ENCODE measurements at places on chromosomes 5 and 9.
A peak's percentile ranks its signal among the peaks of the same experiment; 100 is the strongest.

- DNase-seq: no peak
Measured at GRCh38 chr5:166281433-166281832, 2010.0 kb upstream of the WWC1 start.

DNA sequence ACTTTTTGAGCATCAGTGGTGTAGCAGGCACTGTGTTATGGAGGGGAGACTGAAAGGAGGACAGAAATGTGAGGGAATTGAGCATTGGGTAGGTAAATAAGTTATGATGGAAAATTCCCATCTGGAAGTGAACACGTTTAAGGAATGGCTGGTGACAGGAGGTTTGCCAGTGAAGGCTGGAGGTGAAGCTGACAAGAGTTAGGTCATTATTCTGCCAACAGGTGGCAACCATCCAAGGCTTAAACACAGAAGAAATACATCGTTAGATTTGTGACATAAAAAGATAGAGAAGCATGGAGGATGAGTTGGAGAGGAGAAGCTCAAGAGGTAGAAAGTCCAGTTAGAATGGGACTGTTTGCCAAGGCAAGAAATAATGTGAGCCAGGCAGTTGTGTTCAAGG lies 455.3 kb upstream of the SGCD start:
- DNase-seq: no peak

DNA sequence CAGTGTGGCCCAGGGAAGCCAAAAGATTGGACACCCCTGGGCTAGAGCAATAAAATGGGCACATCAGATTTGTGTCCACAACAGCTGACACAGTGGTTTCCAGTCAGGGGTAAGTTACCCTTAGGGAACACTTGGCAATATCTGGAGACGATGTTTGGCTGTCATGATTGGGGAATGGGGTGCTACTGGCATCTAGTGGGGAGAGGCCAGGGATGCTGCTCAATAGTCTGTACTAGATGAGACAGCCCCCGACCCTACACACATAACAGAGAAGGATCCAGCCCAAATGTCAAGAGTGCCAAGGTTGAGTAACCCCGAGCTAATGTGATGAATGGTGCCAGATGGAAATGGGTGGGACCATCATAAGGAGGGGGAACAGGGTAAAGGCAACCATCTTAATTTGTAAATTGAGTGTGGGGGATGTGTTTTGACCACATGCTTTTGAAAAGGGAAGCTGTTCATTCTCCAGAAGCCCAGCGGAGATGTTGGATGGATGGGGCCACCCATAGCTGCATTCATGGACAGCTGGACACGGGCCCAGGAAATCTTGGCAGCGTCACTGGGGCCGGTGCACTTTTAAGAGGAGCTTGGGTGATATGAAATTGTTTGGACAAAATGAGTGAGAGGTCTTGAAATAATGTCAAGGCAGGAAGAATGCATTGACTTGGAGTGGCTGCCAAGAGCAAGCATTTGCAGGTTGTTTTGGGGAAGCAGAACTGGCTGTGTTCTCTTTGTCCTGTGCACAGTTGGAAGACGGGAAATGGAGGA lies 33.4 kb downstream of the SYK start:
- DNase-seq: no peak

- DNase-seq: no peak
Measured at GRCh38 chr9:83477120-83477519, 61.1 kb downstream of the FRMD3 start.

DNA sequence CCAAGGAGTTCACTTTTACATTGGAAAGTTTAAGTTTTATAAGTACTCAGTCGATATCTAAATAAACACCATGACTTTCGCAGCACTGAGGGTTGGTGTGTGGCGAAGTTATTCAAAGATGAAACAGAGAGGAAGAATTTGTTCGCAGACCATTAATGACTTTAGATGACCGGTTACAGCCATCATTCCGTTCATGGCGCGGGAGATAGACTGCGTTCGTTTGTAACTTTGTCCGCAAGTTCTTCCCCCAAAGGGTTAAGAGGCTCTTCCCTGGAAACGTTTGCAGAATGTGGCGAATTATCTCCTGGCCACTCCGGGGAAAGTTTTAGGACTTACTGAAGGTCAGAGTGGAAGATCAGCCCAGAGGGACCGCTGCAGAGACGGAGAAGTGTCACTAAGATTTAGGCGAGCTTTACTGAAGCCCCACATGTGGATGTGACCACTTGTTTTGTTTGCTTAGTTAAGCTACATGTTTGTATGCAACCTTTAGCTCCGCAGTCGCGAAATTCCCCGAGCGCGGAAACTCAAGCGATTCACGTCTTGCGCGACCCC lies 2.2 kb upstream of the FOXD1 start:
- peak; percentile 8 for DNase-seq

DNA sequence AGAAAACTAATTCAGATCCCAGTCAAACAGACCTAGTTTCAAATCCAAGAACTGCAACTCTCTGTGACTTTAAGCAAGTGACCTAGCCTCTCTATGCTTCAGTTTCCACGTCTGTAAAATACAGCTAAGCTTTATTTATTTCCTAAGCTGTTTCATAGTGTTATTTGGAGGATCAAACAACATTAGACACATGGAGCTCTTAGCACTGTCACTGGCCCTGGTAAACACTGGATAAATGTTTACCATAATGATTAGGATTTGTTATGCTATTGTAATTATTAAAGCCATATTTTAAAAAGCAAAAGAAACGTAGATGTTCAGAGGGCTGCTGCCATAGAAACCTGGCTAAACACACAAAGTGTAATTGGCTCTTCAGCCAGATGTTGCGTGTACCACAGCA lies 26.6 kb upstream of the C5orf58 start:
- no peak for DNase-seq

- DNase-seq: no peak
Measured at GRCh38 chr5:37921452-37921851, 81.6 kb upstream of the GDNF start.

GRCh38 chr9:83266331-83266665 lies 203.4 kb upstream of the RASEF start:
- no peak for DNase-seq

- DNase-seq: no peak
Measured at GRCh38 chr5:122907276-122907675, 61.9 kb downstream of the SNX24 start.

DNA sequence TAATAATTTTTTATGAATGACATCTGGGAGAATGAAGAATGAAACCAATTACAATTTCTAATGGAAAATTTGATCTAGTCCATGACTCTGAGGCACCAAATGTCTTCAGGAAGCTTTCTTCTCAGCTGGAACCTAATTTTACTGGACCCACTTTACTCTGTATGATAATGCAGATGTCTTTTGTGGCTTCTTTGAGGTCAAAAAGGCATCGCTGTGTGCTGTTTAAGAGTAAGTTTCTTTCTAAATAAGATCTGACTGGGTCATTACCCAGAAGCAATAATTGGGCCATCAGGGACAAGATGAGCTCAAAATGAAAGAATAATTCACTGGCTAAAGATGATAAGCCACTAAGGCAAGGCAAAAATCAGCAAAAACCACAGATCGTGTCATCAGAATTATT lies 633.4 kb downstream of the PSAT1 start:
- no peak for DNase-seq

GRCh38 chr5:59174248-59174844 lies 591.5 kb downstream of the RAB3C start:
- peak; percentile 84 for DNase-seq

DNA sequence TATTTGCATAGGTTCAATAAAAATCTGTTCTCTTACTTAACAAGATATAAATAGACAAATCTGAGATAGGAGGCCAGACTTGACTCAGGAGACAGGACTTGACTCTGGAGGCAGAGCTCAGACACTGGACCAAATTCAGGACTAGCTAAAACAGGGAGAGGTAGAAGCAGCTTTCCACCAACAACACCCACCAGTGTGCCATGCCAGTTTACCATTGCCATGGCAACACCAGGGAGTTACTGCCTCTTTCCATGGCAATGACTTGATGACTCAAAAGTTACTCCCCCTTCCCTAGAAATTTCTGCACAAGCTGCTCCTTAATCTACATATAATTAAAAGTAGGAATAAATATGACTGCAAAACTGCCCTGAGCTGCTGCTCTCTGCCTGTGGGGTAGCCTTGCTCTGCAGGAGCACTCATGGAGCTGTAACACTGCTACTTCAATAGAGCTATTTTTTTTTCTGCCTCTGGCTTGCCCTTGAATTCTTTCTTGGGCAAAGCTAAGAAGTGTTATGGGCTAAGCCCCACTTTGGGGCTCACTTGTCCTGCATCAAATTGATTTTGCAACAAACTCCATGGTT lies 473.0 kb downstream of the PLK2 start:
- no peak for DNase-seq

DNA sequence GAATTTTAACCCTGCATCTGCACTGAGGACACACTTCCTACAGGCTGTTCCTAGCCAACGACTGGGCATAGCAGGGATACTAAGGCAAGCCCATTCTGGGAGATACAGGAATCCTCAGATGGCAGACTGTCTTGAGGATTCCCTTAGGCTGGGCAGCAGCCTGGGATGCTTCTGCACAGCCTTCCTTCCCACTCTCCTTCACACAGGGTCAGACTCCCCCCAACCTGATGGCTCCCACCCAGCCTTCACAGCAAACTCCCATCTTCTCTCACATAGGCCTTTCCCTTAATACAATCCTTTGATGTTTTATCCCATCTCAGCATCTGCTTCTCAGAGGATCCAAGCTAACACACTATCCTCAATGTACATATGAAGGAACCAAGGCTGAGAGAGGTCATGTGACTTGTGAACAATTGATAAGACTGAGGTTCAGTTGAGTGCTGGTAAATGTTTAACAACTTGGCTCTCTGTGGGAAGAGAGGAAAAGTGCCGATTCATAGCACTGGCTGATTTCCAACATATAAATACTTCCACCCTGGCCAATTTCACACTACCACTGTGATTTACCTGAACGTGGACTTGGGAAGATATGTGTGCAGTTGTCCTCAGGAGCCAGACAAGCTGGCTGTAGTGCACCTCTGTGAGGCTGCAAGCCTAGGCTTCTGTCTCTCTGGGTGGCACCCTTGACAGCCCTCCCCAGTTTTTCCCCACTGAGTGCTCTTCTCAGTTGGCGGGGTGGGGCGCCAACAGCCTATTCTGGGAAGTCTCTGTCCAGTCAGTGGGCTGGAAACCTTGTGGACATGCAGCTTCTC lies 120.2 kb upstream of the TRIM32 start:
- DNase-seq: peak; percentile 17

GRCh38 chr5:76679231-76679630 lies 36.7 kb upstream of the F2R start:
- no peak for DNase-seq

DNA sequence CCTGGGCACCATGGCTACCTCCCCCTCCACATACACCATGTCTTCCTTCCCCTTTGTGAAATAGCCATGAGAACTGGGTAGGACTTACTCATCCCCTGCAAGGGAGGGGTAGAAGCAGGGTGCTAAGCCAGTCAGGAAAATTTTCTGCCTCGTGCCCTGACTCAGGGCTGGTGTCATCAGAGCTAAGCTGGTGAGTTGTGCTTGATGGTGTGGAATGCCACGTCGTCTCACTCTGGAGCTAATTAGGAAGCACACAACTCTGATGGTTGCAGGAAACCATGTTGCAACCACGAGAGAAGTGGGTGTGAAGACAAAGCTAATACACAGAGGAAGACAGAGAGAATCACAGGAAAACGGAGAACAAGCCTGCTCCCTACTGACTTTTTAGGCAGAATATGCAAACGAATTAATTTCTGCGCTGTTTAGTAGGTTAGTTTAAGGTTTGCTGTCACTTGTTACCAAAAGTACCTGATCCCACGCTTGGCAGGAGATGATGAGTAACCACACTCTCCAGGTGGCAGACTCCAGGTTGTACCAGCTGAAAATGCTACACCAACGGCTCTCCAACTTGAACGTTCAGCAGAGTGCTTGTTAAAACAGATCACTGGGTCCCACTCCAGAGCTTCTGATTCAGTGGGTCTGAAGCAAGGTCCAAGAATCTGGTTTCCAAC lies 54.5 kb downstream of the STK10 start:
- no peak for DNase-seq

DNA sequence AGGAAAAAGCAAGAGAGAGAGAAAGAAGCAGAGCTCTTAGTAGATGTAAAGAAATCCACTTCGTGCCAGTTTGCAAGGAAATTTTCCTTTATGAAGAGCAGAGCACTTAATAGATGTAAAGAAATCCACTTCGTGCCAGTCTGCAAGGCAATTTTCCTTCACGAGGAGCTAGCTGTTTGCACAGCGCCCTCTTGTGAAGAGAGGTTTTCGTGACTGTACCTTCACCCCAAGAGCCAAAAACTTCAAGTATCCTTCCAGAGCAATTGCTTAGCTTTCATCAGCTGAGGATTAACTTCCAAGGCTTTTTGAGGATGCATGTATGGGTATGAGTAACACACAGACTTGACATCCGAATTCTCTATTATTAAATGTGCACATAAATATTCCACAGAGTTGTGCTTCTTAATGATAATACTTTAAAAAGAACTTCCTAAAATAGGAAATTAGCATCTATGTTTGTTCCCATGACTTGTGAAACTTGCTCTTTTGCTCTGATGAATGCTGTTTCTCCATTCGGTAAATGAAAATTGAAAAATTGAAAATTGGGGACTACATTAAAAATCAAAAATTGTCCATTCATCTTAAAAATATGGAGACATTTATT lies 525.6 kb downstream of the PDE4D start:
- peak; percentile 46 for DNase-seq

DNA sequence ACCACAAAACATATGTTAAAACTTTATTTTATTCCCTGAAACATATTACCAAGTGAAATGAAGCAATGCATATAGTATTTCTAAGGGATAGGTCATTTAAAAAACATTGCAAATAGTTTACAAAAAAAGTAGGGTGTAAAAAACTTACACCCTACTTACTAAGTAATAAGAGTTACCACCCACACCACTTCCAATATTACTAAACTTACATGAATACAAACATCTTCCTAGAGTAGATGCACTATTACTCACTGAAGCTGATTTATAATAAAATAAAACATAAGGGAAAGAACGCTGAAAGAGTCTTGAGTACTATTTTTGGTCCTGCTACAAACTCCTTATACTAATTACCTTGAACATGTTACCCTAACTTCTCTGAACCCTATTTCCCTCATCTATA lies 289.4 kb downstream of the HINT1 start:
- no peak for DNase-seq

- DNase-seq: peak; percentile 17
Measured at GRCh38 chr9:6049798-6050197, 34.4 kb upstream of the RANBP6 start.

- no peak for DNase-seq
Measured at GRCh38 chr9:108609227-108609896, 246.4 kb downstream of the ACTL7B start.

DNA sequence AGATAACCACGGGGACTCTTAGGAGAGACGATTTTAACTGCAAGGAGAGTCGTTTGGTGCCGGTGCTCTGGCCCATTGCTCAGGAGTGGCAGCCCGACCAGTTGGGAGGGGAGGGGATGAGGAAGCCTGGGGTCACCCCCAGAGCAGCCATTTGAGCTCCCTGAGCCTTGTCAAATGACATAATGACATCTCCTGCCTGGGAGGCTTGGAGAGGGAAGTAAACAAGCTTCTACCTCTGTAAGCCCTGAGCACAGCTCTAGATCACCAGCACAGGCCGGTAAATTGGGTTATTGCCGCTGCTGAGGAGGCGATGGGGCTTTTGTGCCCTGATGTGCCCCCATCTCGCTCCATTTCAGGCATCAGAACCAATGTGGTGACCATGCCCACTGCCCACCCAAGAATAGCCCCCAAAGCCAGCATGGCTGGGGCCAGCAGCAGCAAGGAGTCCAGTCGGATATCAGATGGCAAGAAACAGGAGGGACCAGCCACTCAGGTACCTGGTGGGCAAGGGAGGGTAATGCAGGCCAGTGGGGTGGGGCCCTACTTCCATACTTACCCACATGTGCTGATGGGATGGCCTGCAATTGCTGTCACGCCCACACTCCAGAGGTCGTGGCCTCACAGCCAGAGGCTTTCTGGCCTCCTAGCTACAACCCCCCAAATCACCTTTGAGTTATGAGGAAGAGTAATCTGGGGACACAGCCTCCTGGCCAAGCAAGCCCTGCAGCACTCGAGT lies 23.0 kb downstream of the CD74 start:
- DNase-seq: no peak

Measured in SW480 (cell line).